ENCODE measurements at places on chromosomes 12 and 14.

- no peak for DNase-seq
Measured at GRCh38 chr14:96960598-96961116, 163.5 kb downstream of the VRK1 start.

- DNase-seq = no peak
Measured at GRCh38 chr12:25324861-25325260, 74.1 kb upstream of the KRAS start.

- DNase-seq = no peak
Measured at GRCh38 chr12:46304070-46304469, 35.2 kb upstream of the SLC38A1 start.

DNA sequence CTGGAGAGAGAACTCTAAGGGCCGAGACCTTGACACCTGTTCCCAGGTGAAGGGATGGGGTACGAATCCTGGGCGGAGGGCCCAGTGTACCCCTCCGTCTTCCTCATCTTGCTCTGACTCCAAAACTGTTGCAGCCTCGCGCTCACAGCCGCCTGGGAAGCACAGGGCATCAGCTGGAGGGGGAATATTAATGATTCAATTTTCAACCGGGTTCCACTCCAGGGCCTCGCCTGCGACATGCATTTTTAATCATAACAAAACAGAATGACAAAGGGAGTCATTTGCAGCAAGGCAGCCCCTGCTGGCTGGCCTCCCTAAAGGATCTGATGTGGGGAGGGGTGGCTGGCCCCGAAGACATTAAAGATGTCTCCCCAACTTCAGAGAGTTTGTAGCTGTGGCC, 41.6 kb upstream of the ESRRB start:
- no peak for DNase-seq

DNA sequence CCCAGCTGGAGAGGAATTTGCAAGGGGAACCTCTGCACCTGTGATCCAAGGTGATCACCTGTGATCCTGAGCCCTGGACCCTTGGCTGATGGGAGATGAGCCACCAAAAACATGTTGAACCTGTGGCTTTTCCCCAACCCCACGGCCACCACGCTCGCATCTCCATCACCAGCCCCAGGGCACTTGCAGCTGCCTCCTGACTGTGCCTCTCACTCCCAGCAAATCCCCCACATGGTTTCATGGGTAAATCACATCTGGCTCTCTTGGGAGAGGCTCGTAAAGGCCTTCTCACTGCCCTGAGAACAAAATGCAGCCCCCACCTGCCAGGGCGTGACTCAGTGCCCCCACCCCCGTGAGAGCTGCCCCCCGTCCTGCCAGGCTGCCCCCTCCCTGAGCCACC, 76.0 kb downstream of the RFLNA start:
- no peak for DNase-seq

- DNase-seq = no peak
Measured at GRCh38 chr12:64457466-64457865, 5.5 kb downstream of the TBK1 start.

DNA sequence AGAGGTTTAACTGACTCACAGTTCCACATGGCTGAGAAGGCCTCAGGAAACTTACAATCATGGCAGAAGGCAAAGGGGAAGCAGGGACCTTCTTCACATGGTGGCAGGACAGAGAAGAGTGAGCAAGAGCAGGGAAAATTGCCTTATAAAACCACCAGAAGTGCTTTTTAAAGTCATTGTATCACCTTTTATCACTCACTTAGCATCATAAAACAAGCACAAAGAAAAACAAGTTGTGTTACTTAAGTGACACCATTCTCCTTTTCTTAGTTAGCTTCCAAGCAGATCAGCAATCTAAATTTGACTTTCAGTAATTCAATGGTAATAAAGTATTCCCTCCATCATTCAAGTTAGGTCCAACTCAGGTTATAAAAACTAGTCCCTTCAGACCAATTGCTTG, 28.5 kb downstream of the OSBPL8 start:
- no peak for DNase-seq

DNA sequence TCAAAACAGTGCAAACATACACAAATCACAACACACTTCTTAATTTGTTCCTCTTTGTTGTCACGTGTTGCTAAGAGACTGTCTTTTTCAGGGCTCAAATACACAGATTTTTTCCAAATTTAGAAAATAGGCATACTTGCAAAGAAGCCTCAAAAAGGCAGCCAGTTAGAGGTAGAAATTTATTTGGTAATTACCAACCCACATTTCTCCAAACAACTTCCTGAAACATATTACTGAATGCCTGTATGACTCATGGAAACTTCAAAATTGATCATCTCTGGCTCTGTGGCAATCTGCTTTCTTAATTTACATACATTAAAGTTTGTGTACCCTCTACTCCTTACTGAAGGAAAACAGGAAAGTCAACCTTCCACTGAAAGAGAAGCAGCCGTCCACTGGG, 36.4 kb downstream of the PPM1H start:
- no peak for DNase-seq

DNA sequence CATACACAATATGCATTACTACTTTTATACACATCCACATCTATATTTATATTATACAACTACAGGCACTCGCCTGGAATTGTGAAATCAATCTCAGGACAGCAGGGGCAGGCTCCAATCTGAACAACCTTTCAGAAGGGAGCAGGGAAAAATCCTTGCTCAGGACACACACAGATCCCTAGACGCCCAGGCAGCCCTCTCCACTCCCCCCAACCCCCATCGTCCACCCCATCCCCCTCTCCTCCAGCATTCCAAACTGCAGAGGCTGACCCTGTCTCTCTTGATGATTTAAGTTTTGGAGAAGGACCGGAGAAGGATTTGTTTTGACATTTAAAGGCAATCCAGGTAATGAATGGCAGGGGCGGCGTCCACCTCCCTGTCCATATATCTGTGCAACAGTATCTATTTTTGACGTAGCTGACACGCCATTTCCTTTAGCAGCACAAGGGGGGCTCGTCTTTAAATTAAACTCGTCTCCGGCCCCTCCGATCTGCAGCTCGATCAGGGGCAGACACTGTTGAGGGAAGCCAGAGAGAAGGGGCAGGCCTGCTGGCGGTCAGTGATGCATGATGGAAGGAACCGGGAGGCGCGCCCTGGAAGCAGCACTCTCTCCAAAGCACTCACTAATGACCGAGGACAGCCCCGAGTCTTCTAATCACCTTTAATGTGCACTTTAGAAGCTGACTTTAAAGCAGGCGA, 95.0 kb upstream of the TBX5 start:
- DNase-seq = no peak

DNA sequence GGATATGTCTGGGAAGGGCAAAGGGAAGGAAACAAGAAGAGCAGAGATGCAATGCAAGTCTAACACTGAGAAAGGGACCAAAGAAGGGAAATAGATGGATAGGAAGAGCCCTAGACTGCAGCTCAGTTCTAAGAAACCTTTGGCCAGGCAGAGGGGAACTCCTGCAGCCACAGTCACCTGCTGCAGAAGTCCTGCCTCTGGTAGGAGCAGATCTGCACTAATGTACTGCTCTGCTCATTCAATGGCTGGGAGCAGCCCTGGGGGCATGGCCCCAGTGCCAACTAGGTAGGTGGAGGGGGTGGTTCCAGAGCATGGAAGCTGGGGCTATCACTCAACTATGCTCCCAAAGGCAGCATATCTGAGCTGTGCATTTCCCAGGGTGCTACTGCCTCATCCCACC, 388.9 kb downstream of the PCNX1 start:
- no peak for DNase-seq

DNA sequence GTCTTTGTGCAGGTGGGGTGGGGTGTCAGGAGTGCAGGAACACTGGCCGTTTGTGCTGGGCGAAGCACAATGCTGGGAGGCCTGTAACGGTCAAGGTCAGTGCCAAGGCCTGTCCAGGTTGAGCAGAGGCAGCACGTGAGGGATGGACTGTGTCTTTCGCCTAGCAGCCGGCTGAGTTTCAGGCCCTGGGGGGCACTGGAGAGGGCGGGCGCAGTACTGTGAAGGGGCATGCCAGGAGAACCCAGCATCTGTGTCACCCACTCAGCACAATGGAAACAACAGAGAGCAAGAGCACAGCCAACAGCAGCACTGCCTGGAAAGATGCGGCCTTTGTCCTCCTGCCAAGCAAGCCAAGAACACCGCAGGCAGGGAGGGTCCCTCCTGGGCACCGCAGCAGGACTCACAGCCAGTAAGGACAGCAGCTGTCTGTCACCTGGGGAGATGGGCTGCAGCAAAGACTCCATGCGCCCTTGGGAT, 25.2 kb downstream of the SLC25A47 start:
- no peak for DNase-seq

- DNase-seq = no peak
Measured at GRCh38 chr14:65072937-65073336, 29.4 kb downstream of the MAX start.

GRCh38 chr12:130436741-130437501, 99.2 kb downstream of the PIWIL1 start:
- DNase-seq = no peak

DNA sequence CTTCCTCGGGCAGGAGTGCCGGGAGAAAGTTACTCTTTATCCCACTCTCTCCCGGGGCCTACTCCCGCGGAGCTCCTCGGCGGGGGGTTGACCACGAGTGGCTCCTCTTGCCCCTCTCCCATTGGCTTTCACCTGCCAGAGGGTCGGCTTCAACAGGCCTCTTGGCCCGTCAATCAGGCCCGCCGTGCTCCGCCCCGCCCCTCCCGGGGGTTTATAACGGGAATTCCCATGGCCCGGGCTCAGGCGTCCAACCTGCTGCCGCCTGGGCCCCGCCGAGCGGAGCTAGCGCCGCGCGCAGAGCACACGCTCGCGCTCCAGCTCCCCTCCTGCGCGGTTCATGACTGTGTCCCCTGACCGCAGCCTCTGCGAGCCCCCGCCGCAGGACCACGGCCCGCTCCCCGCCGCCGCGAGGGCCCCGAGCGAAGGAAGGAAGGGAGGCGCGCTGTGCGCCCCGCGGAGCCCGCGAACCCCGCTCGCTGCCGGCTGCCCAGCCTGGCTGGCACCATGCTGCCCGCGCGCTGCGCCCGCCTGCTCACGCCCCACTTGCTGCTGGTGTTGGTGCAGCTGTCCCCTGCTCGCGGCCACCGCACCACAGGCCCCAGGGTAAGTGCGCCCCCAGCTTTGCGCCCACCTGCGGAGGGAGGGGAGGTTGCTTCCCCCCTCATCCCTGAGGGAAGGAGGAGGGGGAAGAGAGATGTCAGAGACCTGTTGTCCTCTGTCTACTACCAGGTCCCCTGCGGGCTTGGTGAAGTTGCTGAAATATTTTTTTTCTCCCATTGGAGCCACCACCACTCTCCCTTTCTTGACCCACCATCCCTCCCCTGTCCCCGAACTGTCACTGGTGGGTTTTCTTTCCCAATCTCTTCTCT, at the start of gene SMOC1:
TSS of gene SMOC1 (plus strand) at position 242 of the 869 bp plus-strand sequence. CDS start at position 505, 263 bp downstream.
- DNase-seq = no peak

All from stimulated activated CD8-positive, alpha-beta memory T cell treated with anti-CD3 and anti-CD28 coated beads, Interleukin-7, amount 100 ng/mL, for 1 hour (primary cell).